ENCODE measurements at places on chromosomes 2 and 18. TPM values are rescaled to one million over a fixed set of nuclear protein-coding genes. Genes with fewer than 3 reads are reported as not detected.

The TMEM247 gene
- total RNA-seq = not detected

The PXDN gene
- total RNA-seq = 488 TPM

DNA sequence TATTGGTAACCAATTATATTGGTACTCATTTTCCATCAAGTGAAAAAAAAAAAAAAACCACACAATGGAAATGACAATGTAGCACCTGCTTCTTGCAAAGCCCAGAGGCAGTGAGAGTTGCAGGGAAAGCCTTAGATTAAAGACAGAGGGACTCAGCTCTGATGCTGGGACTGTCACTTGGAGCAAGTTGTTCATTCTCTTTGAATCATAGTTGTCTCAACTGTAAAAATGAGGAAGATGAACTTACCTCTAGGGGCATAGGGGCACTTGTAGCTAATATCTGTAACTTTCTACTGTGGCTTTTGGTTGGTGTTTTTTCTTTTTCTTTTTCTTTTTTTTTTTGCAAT, 81.4 kb upstream of the LPIN2 start:
- H3K27ac ChIP-seq = no peak overlapping the region
- H3K4me3 ChIP-seq = no peak overlapping the region
- no peak for DNase-seq
- H3K36me3 ChIP-seq = no peaks in the 10 kb centered on the region

DNA sequence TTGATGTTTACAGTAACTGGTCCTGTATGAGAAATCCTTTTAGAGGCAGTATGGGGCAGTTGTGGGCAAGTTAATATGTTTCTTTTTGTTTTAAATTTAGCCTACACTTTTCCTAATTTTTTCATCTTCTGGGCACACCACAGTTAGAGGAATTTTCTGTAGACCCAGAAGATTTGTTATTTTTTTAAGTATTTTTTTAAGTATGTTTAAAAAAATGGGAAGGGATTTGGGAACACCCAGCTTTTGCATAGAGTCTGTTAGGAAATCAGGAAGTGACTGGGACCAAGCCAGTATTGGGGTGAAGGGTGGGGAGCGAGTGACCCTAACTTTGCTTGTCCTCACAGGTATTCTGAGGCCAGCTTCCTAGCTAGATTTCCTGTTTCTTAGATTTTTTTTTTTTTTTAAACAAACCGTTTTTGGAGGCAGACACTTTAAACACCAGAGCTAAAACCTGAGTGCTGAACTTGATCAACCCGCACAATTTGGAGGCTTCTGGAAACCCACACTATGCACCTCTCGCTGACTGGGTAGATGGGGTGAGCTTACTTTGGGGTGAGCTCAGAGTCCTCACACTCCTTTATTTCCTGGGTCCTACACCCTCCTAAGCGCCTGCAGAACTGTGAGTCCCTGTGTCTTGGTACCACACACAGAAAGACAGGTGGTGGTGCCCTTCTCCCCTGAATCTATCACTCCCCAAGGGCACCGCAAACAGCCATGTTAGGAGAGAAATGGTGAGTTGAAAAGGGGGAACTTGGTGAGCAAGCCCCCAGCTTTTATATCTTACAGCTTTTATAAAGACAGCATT, 5.2 kb downstream of the GATA6 start:
- peaks cover 19% of the 10 kb centered on the region for H3K4me1 ChIP-seq
- no peak overlapping the region for H3K4me3 ChIP-seq
- H3K36me3 ChIP-seq = peaks cover 6% of the 10 kb centered on the region
- no peak overlapping the region for H3K27ac ChIP-seq
- H3K27me3 ChIP-seq = peaks cover 56% of the 10 kb centered on the region
- DNase-seq = no peak
